Kidney capillary endothelial cell (primary cell): ENCODE measurements at places on chromosomes 2 and 18.

- no peak for DNase-seq
These were observed 57.7 kb downstream of the MRPL35 start for GRCh38 chr2:86256982-86257381.

- DNase-seq: no peak
These were observed 451.3 kb downstream of the TMEM182 start for GRCh38 chr2:103213028-103213542.

DNA sequence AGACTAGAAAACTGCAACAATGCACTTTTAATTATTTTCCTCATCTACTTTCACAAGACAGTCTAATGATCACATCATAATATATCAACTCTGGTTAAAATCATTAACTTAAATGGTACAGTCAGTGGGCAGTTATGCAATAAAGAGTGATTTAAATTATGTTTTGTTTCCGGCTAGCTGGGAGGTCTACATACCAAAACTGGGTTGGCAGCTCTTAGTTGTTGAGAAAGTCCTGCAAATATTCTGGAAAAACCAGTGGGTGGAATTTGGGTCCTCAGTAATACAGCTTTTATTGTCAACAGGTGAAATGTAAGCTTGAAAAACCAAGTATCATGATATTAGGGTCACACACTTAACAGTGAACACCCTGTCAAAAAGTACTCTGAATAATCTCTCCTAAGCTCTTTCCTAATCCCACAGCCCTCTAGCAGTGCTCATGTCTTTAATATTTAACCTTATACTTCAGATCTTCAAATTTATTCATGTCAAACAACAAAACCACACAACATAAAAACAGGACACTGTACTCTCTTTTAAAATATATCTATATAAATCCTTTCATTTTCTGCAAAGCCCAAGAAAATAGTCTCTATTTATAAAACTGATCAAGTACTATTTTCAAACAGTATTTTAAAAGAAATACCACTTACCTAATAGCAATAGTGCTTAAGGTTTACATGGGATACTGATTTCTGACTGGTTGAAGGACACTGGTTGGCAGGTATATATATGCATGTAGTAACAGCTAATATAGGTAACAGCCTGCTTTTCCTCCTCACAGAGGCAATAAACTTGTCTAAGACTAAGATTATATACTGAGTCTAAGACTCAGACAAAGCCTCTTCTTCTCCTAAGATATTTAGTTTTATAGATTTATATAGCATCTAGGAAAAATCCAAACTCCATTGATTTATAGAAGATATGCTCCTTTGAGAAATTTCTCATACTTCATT, 103.8 kb downstream of the GAREM1 start:
- no peak for DNase-seq

- DNase-seq: no peak
These were observed 814.9 kb upstream of the NRXN1 start for GRCh38 chr2:51846796-51847195.

DNA sequence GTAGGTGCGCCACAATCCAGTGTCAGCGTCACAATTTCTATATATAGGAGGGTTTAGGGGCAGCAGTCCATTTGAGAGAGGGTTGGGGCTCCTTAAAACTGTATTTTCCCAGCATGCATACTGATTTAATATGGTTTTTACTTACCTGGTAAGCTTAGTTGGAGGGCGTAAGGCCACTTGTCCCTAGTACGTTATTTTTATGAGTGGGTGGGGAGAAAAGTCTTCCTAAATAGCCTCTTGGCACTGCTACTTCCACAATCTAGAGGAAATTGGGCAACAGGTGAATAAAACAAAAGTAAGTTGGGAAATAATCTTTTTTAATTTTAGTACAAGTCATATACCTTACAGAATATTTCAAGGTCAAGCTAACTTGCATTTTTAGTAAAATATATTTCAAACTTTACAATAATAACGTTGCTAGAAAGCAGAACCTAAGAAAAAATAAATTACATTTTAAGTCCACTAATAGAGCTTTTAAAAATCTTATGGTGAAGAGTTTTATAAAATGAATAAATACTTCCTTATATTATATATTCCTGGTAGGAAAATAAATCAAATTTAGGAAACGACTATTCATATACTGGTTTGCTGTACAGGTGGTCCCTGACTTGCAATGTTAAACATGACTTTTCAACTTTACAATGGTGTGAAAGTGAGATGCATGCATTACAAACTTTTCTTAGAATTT, 20.9 kb downstream of the DHRS9 start:
- DNase-seq: no peak

GRCh38 chr2:53629001-53629400, 138.6 kb upstream of the CHAC2 start:
- DNase-seq: no peak

GRCh38 chr18:79574938-79575525, 104.6 kb upstream of the CTDP1 start:
- DNase-seq: no peak

DNA sequence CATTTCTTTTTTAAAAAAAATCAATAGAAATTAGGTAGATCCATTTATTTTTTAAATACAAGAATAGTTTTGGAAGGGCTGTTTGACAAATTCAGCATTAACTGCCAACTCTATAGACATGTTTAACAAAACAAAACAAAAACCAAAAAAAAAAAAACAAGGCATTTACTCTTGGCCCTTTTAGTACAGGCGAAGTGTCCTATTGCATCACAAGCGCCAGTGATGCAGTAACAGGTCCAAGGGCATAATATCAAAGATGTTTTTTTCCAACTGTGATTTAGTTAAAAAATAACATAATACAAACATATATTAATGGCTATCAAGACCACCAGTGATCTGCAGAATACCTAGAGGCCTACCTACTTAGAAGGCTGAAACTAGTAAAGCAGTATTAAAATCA, 55.3 kb downstream of the XDH start:
- DNase-seq: no peak

DNA sequence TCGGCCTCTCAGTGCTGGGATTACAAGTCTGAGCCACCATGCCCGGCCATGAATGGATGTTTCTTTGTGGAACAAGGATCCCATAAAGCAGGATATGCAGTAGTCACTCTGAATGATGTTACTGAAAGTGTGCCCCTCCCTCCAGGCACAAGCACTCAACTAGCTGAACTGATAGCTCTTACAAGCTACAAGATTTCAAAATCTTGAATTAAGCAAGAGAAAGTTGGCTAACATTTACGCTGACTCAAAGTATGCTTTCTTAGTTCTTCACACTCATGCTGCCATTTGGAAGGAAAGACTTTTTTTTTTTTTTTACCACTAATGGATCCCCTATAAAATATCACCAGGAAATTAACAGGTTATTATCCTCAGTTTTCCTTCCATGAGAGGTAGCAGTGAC, 549.0 kb upstream of the PKDCC start:
- DNase-seq: no peak
